Foreskin keratinocyte (primary cell): ENCODE measurements at places on chromosomes 13 and 19.

GRCh38 chr13:40064154-40065097 lies 409.0 kb downstream of the COG6 start:
- DNase-seq = peak; percentile 74

DNA sequence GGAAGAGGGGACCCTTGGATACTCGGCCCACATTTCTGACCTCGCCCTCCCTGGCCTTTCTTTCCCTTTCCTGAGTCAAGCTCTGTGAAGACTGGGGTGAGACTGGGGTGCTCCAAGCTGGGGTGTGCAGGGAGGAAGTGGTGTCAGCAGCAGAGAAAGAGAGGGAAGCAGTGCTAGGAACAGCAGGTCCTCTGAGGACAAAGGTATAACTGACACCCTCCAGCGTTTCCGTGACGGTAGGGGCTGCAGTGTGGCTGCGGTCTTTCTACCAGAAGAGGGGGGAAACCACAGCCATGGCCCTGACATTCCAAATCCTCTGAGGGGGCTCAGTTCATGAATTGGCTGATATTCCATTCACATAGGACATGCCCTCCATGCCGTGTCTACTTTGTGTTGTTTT lies 1.1 kb downstream of the KIR3DL2 start:
- no peak for DNase-seq

DNA sequence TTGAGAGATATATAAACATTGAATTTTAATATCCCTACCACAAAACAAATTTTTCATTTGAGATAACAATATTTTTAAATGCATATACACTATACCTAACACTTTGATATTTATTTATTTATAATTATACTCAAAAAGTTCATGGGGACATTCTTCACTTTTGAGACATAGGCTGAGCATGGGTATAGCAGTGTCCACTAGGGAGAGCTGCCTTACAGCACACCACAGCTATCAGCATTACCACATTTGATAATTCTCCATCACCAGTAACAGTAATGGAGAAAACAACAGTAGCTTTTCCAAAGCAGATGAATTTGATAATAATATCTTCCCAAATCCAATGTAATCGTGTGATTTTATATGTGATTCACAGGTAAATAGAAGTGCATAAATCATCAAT lies 626.1 kb downstream of the DACH1 start:
- no peak for DNase-seq

- DNase-seq = no peak
Observed at GRCh38 chr19:7450243-7451223, 38.3 kb downstream of the PEX11G start.

GRCh38 chr19:16927883-16928282 lies 39.1 kb downstream of the F2RL3 start:
- DNase-seq = no peak

GRCh38 chr19:14381689-14382474 lies 638 bp downstream of the ADGRE5 start:
- DNase-seq = no peak

DNA sequence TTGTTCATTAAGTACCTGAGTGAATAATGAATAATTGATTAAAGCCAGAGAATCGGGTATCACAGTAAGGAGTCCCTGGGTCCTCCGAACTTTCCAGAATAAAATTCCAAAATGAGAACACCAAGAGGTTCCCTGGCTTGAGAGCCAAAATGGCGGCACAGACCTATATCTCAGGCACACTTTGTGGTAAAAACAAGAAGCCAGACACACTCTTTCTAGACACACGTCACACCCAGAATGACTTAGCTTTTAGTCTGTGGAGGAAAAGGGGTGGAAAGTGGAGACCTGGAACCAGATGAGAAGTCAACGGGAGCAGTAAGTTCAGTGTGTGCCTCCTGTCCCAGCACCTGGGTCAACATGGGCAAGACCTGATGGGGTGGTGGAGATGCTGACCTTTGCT lies 8.4 kb downstream of the ARL11 start:
- DNase-seq = no peak

- no peak for DNase-seq
Observed at GRCh38 chr13:67296511-67296910, 66.4 kb upstream of the PCDH9 start.

- no peak for DNase-seq
Observed at GRCh38 chr19:50496189-50497021, 14.6 kb downstream of the JOSD2 start.

DNA sequence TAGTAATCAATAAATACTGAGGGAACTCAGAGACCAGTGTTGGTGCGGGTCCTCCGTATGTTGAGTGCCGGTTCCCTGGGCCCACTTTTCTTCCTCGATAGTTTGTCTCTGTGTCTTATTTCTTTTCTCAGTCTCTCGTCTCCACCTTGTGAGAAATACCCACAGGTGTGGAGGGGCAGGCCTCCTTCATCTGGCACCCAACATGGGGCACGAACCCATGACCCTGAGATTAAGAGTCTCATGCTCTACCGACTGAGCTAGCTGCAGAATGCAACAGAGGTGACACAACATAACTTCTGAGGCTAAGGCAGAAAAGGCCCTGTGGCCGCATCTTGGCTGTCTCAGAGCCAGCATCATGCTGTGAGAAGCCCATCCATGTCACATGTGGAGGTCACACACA lies 5.3 kb upstream of the ZNF613 start:
- DNase-seq = no peak

DNA sequence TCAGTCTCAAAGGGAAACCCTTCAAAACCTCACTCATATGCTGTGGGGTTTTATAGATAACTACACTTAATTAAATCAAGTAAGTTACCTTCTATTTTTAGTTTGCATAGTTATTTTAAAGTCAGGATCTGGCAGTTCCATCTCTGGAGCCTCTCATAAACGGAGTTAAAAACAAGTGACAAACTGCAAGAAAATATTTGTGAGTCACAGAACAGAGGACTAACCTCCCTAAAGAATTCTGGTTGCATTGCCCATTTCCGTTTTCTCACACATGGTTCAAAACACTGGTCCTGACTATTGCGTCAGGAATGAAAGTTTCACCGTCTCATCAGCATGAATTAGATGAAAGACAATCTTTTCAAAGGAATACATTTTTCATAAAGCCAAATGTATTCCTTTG lies 10.6 kb downstream of the RXFP2 start:
- peak; percentile 57 for DNase-seq

DNA sequence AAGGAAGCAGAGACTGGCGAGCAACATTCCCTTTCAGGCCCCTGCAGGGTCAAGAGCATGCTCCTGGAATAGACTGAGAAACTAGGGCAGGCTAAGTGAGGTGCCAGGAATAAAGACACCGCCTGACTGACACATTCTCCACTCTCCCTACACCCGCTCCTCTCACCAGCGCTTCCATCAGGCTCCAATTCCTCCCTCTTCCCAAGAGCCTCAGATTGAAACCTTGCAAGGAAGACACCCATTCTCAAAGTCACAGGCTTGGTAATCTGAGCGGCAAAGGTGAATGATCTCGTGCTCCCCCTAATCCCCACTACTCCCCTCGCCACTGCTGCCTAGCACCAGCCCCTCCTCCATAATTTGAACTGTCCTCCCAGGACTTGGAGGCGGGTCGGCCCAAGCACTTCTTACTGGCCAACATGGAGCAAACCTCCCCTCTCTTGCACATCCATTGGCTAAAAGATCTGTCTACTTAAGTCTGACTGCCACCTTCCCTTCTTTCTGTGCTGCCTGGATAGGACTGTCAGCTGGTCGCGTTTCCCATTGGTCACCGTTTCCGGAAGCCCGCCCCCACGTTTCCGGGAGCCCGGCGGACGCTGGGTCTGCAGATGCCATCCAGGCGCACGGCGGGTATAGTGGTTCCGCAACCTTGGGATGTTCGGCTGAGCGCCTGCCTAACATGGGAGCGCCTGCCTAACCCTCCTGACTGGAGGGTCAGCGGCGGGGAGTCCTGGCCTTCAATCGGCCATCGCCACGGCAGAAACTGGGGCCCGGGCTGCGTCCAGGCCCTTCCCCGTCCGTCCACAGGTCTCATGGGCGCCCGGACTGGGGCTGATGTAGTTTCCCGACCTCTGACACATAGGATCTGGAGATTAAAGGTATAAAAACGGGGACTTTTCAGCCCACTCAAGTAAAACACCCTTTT lies 33.6 kb downstream of the ZNF383 start:
- DNase-seq = peak; percentile 96

DNA sequence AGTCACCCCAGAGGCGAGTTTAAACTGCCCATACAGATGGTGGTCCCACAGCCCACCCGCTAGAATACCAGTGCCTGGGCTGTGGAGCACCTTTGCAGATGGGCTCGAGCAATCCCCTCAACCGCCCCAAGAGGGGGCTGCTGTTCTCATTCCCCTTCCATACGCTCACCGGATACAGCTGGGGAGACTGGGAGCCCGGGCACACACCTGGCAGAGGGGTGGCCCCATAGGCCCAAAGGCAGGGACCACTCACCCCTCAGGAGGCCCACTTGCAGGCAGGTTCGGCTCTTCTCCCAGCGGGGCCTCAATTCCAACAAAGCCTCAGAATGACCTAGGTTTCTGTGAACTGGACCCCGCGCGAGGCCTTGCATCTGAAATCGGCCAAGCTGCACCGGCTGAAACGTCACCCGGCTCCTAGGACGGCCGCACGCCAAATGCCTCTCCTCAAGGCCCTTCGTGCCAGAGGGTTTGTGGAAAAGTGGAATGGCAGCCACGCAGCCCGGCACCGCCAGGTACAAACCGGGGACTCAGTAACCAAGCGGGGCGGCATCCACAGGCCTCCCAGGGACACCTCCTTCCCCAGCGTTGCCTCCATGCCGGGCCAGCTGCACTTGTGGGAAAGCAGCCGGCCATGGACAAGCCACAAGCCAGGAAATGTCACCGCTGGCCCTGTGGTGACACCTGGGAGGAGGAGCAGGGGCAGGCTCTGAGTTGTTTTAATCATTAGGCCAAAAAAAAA lies 18.7 kb downstream of the MLLT1 start:
- DNase-seq = no peak

DNA sequence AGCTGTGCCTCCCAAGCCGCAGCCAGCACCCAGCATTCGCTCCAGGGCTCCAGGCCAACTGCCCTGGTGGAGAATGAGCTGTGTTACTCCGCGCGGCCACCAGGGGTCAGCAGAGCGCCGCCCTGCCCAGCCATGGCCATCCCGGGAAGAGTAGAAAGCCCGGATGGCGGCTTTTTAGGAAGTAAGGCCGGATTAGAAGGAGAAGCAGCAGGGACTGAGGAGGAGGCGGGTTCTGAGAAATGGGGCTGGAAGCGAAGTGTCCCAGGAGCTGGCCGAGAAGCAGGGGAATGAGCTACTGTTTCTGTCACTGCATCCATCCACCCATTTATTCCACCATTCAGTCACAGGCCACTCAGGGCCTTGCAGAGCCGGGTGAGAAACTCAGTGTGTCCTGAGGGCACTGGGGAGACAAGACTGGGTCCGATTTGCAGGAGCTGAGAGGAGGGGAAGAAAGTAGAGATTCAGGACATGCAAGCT lies 6.6 kb upstream of the NPAS1 start:
- DNase-seq = peak; percentile 38

DNA sequence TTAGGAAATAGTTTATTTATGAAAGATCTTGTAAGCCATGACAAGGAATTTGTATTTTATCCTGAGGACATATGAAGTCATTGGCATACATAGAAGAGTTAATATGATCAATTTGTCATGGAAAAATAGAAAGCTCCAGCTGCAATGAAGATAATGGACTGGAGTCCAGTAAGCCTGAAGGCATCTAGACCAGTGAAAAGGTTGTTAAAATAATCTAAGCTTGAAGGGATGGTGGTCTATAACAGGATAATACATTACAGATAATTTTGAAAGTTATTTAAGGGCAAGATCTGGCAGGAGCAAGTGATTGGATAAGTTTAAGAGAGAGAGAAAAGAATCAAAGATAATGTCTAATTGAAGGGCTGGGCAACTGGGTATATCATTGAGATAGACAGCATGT lies 224.2 kb downstream of the GPC6 start:
- no peak for DNase-seq

DNA sequence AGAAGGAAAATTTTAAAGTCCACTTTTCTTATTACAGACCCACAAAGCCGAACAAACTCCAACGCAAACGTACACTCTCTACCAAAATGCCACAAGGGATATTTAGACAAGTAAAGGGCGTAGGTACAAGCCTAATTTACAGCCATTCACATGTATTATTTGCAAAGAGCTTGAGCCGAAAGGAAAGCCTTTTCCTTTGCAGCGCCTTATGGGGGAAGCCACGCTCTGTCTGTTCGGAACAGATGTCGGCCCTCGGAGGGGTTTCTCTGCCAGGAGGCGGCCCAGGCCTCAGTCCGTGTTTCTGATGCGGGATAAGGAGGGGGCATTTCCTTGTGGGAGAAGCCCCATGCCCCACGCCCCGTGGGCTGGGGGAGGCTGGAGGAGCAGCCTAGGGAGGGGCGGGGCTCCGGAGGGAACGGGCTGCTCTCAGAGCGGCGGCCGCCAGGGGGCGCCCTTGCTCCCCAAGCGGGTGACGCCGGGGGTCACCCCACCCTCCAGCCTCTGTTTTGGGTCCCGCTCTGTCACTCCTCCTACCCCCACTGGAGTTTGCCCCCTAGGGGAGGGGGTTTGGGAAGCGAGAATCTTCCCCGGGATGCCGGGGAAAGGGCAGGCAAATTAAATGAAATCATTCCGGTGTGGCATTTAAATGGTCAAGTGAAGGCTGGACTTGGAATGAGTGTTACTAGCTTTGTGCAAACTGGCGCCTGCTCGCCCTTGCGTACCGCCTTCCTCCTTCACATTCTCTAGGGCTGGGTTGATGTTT lies 2.9 kb downstream of the HTR2A start:
- DNase-seq = peak; percentile 30

GRCh38 chr19:3080286-3080685 lies 13.9 kb upstream of the GNA11 start:
- DNase-seq = no peak

DNA sequence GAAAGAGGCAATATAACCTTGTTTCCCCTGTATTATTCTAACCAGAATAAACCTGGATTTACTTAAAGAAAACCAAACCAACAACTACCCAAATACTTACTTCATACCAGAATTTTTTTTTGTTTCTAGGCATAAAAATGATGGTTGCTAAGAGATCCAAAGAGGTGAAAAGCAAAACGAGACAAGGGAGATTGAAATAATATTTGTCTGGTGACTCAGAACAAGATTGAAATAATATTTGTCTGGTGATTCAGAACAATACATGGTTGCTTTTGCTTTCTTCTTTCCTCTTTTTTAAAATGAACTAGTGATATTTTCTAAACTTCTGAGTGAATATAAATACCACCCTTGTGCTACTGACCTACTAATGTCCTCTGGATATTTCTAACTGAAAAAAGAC lies 592.9 kb downstream of the KCTD12 start:
- DNase-seq = peak; percentile 77
